ENCODE measurements at places on chromosomes 6 and 20. TPM values are rescaled to one million over a fixed set of nuclear protein-coding genes. Genes with fewer than 3 reads are reported as not detected.
A peak's percentile ranks its signal among the peaks of the same experiment; 100 is the strongest.

The ARMC12 gene
- 1.1 TPM for polyA plus RNA-seq

The GHRH gene
- polyA plus RNA-seq = not detected

DNA sequence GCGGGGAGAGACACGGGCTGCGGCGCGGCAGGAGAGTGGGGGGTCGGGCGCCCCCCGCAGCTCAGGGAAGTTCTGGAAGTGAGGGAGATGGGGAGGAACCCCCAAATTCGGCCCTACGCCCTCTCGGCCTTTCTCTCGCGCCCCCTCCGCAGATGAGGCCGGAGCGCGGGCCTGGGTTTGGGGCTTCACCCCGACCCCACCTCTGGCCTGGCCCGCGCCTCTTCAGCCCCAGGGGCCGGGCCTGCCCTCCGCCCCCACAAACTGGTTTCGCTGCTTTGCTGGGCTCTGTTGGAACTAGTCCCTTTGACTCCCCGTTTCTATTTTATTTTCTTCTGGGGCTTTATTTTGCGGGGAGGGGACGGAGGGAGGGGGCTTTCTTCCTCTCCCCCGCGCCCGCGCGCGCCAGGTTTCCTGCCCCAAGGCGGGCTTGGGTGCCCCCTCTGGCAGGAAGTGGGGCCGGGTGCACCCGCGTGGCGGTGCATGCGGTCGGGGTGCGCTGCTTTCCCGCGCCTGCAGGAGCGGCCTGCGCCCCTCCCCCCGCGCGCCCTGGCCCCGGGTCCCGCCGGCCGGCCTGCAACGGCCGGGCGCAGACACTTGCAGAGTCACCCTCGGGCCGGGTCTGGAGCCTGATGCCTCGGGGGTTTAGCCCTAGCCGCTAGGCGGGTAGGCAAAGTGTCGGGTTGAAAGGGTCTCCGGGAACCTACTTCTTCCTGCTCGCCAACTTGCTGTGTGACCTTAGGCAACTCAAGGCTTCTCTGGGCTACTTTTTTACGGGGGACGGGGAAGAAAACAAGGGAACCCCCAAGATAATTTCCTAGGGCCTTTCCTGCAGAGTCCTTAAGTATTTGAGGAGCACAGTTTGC, 1.3 kb downstream of the HMGA1 start:
- no peak for DNase-seq

DNA sequence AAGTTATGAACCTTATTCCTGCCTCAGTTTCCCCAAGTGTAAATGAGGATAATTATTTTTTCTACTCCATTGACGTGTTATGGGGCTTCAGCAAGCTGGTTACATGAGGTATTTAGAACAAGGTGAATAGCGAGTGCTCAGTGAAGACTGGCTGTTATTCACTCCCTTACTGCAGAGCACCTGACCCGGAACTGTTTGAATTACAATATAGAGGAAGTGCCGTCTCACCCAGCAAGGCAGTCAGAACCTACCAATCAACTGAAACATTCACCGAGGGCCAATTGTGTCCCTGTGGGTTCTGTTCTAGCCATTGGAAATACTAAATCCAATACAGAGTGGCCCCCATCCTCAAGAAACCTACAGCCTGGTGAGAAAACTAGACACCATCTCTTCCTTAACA, 216.9 kb downstream of the UST start:
- no peak for DNase-seq

DNA sequence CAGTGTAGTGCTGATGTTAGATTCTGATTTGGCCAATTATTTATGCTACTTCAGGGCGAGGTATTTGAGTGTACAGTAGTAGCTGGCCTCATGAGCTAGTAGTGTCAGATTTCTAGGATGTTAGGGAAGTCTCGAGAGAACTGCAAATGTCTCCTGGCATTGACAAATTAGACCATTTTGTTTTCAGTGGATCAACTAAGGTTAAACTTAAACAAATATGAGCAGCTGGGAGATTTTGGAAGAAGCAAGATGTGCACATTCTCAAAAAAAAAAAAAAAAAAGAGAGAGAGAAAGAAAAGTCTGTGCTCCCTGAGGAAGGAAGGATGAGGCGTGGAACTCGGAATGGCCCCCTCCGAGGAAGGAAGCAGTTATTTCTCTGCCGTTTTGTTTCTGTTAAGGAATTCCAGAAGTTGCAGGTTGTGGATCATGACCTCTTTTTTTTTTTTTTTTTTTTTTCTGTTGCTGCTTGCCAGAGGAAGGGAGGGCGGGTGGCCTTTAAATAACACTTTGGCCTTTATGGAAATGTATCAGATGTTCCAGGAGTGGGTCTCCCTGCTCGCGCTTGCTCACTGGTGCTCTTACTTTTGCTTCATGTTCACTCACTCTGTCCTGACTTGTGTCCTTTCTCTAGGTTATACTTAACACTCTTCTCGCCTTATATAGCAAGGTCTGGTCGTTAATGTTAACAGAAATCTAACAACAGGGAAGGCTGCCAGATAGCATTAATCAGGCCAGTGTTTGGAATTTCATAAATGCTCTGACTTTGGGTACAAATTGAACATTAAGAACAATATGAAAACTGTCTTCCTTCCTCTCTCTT, 124.4 kb downstream of the TCP11 start:
- DNase-seq = peak; percentile 66

All from right renal pelvis (tissue), 4 donors.